ENCODE measurements at places on chromosomes 3 and 15. TPM values are rescaled to one million over a fixed set of nuclear protein-coding genes. Genes with fewer than 3 reads are reported as not detected.

GRCh38 chr3:188353426-188353825 lies 199.5 kb downstream of the LPP start:
- no peak for DNase-seq

GRCh38 chr3:73924048-73924447 lies 299.3 kb upstream of the PDZRN3 start:
- DNase-seq = no peak

DNA sequence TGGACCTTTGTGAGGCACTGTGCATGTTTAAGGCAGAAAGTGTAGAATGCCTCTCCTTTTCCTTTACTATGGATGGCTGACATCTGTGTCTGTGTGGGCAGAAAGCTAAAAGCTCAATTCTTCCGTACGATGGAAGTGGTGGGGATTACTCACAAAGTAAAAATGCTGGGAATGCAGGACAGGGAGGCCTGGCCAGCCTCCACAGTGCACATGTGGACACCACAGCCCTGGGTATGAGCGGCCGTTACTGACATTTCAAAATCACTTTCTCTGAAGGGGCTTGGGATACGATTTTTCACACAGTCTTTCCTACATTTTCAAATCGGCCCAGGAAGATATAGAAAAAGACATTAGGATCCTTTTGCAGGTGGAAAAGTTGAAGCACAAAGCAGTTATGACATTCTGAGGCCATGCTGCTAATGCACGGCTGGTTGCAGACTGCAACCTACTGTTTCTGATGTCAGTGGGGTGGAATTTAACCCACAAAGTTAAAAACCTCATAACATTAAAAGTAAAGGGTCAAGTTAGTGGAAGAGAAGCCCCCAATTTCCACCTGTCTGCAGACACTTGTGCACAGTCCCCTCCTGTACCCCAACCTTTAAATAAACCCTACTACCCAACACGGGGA lies 27.9 kb downstream of the EHD4 start:
- peak; percentile 93 for DNase-seq

DNA sequence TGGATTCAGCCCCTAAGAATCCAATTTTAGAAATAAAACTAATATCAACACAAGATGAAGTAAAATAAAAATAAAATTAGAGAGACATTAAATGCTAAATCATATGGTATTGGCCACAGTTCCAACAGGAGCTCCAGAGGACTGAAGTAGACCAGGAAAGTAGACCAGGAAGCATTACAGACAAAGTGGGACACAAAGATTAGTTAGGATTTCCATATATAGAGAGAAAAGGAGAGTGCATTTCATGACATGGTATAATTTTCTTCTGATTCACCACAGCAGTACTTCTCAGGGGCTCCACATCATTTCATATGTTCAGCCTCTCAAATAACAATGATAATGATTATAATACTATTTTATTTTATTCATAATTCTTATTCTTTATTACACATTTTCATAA lies 18.3 kb downstream of the FGF7 start:
- DNase-seq = no peak

DNA sequence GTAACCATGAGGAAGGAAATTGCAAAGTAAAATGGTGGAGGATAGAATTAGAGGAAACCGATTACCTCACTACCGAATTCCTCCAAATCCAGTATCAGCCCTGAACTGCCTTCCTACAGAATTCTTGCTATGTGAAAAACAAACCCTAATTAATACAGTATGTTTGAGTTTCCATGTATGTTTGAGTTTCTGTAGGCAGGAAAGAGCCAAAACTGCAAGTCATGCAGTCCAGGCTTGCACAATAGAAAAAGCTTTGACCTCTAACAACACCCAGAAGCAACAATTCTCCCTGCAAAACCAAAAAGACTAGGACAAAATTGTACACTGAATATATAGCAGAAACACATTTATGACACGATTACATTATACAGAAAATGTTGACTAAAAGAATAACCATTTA lies 614.8 kb downstream of the DIPK2A start:
- no peak for DNase-seq

CTDSPL2 gene
- 72.5 TPM for total RNA-seq
